Hematopoietic multipotent progenitor cell treated with erythropoietin and hydrocortisone succinate and interleukin-3 and kit ligand, for 8 days (in vitro differentiated cells): ENCODE measurements at places on chromosomes 5 and 9.

- DNase-seq = no peak
Observed at GRCh38 chr5:178474562-178475184, 115.5 kb downstream of the COL23A1 start.

- DNase-seq = no peak
Observed at GRCh38 chr5:132424167-132424880, 54.8 kb downstream of the SLC22A5 start.

- DNase-seq = no peak
Observed at GRCh38 chr9:108665521-108666239, 190.1 kb downstream of the ACTL7B start.

GRCh38 chr9:431701-432100 is 217.0 kb downstream of the DOCK8 start:
- DNase-seq = no peak

DNA sequence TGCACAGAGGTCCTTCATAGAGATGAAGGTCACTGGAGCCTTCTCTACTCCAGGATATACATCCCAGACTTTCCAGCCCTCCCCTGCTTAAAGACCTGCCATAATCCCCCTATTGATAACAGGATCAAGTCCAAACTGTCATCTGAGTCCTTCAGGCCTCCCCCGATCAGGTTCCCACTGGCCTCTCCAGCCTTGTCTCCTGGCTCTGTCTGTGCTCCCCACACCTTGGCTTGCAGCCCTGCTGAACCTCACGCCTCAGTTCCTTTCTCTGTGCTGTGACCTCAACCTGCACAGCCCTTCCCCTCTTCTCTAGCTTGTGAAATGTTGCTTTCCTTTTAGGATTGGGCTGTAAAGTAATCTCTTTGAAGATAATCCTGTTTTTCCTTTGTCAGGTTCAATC is 2.5 kb upstream of the HRH2 start:
- DNase-seq = no peak

DNA sequence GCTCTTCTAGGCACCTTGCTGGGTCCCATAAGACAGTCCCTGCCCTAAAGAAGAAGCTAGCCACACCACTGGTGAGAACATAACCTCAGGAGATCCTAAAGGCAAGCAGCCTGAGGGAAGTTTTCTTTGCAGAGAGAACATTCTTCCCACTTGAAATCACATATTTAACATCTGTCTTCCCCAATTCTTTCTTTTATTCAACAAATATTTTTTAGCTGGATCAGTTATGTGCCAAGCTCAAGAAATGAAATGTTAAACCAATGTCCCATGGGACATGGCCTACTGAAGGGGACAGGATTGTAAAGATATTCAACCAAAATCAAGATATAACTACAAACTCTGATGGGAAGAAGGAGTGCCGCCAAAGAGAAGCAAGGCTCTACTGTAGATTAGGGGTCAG is 36.5 kb downstream of the FOXI1 start:
- DNase-seq = no peak

DNA sequence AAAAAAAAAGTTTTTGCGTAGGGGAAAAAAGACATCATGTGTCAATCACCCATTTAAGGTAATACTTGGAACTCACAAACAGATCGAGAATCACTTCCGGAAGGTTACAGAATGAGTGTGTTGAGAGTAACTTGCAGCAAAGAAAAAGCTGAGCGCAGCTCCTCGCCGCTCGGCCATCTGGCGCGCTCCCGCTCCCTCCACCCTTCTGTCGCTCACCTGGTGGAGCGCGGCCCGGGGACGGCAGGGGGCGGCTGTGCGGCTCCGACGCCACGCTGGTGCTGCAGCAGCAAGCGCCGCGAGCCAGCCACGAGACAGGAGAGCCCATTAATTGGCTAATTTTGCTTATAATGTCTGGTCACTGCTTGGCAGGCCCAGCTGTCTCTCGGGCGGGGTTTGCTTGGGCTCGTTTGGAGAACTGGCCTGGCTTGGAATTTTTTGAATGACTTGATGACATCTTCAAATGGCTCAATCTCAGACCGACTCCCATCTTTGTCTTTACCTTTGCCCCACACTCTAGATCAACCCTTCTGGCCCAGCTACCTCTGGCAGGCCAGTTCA is 601.8 kb downstream of the CCDC171 start:
- DNase-seq = no peak

DNA sequence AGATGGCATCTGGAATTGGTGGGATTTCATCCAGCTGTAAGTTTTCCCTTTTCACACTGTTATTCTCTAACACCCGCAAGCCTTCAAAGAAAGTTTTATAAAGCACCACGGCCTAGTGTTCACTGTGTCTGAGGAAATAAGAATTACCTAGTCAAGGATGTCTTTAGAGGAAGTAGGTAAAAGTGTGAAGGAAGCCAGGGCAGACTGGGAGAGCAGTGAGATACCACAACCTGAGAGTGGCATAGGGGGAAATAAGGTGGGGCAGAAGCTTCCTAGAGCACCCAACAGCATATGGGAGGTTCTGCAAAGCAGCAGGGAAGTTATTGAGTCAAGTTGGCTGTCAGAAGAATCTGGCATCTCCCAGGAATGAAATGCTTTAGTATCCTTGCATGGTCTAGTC is 241.2 kb downstream of the CETN3 start:
- DNase-seq = no peak

- peak; percentile 32 for DNase-seq
Observed at GRCh38 chr5:136082390-136083193, 50.1 kb upstream of the SMAD5 start.

- DNase-seq = no peak
Observed at GRCh38 chr5:1329111-1329579, 15.8 kb downstream of the CLPTM1L start.

- DNase-seq = no peak
Observed at GRCh38 chr9:81079055-81079454, 610.3 kb downstream of the TLE1 start.

- no peak for DNase-seq
Observed at GRCh38 chr5:178667101-178667500, 40.3 kb upstream of the CLK4 start.

DNA sequence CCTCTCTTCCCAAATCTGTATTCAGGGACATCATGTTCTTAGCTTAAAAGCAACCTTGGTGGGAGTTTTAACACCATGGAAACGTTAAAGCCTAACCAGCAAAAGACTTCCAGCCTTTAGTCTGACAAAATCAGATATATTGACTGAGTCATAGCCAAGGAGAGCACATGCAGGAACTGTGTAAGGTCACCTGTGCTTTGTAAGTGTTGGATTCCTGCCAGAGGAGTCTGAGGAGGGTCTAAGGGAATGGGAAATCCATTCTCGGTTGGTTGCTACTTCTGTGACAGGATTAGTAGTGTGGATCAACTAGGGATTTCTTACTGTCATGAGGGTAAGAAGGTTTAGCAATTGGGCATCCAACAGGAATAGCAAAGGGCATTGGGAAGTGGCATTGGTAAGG is 142.0 kb upstream of the CHD1 start:
- DNase-seq = no peak

GRCh38 chr9:38112049-38112448 is 43.0 kb upstream of the SHB start:
- no peak for DNase-seq

GRCh38 chr5:122295138-122295537 is 16.9 kb upstream of the SNCAIP start:
- peak; percentile 42 for DNase-seq

DNA sequence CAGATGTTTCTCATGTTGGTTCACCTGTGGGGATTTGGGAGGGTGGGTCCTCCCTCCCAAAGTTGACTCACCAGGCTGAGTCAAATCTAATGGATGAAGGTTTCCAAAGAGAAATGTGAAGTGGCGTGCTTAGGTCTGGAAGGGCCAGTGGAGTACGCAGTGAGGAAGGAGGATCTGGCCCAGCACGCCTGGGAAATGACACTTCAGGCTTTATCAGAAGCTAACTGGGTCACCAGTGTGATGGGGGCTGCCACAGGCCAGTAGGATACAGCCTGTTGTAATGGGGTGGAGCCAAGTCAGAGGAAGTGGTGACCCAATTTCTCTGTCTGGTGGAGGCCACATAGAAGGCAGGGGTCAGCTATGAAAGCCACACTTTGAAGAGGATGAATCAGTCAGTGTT is 18.0 kb downstream of the POLR1E start:
- DNase-seq = no peak

- DNase-seq = no peak
Observed at GRCh38 chr5:10678244-10678643, 82.8 kb downstream of the DAP start.

DNA sequence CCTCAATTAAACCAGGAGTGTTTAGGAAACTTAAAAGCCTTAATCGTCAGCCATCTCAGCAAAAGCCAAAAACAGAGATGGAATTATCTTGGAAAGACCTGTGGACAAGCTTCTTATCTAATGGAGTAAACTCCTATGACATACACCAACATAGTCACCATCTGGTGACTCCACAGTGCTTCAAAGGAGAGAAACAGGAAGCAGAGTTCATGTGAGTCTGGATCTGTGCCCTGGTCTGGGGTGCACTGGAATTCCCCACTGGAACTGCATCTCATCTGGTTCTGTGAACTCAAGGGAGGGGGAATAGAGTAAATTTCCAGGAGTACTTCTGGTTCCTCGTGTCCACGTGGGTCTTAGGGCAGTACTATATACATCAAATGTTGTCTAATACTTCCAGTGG is 36.3 kb upstream of the KCNN2 start:
- no peak for DNase-seq

GRCh38 chr9:93955111-93955980 is at the start of gene BARX1:
Gene BARX1, minus strand, starts transcription at chr9:93955355. Its CDS starts 209 bp downstream, at chr9:93955146.
- DNase-seq = no peak

DNA sequence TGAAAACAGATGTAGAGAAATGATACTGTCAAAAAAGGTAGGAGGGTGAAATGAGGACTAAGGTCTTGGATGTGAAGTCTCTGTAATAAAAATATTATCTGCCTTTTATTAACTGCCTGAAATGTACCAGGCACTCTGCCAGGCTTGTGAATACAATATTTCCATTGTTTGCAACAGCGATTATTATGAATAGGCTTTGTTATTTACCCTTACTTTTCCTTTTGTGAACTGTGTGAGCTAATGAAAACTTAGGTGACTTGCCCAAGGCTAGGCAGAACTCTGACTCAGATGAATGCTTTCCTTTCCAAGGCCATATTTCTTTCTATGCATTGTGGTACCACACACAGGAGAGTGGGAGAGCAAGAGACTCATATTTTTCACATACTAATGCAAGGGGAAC is 204.1 kb downstream of the CDH12 start:
- DNase-seq = no peak

DNA sequence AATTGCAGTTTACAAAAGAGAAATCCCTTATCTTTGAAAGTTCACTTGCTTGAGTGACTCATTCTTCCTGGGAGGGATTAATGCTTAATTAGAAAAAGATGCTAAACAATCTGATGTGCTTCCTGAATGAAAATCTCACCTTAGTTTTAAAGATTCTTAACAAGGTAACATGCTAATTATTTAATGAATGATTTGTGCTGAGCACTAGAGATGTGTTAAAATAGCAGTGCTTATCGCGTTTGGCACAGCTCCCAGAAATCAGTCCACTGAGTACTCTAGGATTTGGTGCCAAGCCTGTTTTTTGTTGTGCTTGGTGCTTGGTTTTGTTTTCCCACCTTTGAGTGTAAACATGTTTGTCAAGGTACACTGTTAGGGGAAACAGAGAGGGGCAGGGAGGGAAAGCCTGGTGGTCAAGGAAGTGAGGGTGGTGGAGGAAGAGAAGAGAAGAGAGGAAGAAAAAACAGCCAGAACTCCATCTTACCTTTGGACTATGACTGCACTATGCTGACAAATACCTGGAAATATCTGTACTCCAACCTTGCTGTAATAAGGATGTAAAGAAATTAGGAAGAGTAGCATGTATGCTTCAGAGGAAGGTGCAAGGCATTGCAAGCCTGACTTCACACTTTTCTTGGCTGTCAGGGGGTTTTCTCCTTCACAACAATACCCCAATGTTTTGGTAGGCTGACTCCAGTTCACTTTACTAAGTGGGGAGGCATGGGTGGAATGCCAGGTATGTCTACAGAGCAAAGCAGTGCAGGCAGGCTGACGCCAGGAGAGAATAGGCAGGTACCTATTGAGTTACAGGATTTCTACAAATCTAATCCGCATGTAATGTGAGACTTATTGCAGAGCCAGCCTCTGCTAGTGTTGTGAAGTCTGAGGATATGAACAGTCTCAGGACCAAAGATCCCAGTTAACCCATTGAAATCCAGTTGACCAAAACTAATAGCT is 157.2 kb upstream of the ISL1 start:
- DNase-seq = no peak

DNA sequence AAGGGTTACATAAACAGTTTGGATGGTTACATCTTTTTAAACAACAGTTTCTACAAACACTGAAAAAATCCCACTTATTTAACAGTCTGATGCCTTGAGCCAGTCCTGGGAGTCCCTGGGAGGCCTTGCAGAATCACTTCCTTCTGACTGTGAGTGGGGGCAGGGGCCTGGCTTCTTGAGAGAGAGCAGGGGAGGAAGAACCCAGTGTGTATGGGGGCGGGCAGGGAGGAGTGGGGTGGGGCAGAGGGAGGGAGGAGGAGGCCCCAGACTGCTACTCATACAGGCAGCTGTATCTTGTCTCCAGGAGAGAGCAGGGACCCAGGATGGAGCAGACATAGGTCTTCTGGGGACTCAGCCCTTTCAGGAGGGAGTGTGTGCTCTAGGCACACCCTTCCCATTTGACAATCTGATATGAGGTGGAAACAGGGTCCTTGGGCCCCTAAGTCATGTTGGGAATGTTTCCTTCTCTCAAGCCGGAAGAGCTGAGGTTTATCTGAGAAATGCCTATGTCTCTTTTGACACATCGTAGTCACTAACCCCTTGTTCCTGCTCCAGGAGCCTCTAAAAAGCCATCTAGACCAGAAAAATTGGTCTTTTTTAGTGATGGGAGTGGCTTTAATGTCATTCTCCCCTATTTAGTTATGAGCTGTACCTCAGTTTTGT is 52.8 kb downstream of the IRF1 start:
- peak; percentile 51 for DNase-seq

DNA sequence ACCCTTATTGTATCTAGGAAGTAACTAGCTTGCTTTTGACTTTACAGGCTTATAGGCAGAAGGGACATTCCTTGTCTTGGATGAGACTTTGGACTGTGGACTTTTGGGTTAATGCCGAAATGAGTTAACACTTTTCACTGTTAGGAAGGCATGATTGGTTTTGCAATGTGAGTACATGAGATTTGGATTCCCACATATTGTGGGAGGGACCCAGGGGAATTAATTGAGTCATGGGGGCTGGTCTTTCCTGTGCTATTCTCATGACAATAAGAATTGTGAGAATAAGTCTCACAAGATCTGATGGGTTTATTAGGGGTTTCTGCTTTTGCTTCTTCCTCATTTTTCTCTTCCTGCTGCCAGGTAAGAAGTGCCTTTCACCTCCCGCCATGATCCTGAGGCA is 417.5 kb downstream of the HINT1 start:
- DNase-seq = no peak

DNA sequence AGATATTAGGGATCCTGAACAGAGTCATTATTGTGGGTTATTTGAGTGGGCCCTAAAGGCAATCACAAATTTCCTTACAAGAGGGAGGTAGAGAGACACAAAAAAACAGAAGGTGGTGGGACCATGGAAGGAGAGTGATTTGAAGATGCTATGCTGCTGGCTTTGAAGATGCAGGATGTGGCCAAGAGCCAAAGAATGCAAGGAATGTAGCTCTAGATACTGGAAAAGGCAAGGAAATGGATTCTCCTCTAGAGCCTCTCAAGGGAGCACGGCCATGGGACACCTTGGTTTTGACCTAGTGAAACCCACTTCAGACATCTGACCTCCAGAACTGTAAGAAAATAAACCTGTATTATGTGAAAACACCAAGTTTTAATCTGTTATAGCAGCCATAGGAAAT is 53.8 kb downstream of the TTC39B start:
- DNase-seq = no peak
